ENCODE measurements at places on chromosomes 5 and 9. TPM values are rescaled to one million over a fixed set of nuclear protein-coding genes. Genes with fewer than 3 reads are reported as not detected.

DNA sequence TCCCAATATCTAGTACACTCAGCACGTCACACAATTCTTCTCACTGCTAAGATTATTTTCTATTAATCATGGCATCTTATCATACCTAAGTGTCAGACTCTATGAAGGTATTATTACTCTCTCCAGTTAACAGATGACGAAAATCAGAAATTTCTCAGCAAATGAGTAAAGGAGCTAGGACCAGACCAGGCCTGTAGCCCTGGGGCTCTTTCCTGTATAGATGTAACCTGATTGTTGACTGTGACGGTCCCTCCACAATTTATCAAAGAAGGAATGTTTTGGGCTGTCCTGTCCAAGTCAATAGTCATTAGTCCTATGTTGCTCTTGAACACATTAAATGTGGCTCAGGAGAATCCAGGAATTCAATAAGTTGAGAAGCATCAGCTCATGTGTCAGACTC lies 106.2 kb downstream of the ST8SIA4 start:
- DNase-seq, result no peak

DNA sequence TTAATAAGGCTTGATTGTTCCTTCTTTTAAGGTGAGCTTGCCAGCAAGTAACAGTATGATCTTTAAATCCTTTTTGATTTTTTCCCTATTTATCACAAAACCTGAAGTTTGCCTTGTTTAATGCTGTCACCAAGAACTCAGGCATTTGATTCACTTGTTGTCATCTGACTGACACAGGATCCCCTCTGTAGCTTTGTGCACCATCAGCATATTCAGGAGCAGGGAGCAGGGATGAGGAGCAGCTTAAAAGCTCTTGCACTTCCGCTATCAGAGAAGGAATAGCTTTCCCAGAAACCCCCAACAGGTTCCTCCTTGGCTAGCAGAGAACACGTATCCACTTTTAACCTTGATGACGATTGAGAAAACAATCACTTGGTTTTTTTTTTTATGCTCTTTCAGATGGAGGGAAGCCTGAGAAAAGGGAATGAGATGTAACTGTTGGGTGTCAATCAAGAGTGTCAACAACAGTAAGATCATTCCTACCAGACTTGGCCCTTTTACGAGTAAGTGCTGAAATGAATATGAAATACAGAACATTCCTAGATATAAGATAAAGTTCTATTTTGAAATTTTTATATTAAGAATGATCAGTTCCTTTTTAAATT lies 433.1 kb upstream of the CDH18 start:
- no peak for DNase-seq

DNA sequence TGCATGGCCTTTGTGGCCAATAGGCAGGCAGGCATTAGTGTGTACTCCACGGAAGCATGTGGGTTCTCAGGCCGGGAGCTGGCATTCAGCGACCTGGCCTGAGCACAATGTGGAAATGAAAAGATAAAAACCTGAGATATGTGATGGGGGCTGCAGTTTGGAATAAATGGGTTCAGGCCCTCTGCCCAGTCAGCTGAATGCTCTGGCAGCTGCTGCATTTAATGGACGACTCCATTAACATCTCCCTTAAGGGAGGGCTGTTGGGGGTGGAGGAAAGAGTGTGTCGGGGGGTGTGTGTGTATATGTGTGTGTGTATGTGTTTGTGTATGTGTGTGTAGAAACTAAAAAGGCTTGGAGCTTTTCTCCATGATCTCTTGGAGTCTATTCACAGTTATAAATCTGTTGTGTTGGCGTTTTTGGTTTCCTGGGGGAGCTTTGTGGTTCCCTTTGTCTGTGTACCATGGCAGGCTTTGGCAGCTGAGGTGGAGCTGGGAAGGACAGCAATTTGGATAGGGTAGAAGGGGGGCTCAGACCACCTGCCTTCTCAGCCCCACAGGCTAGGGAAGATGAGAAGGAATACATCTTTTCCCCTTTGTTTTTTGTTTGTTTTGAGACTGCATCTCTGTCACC lies 27.3 kb upstream of the HSPA9 start:
- DNase-seq, result no peak

GRCh38 chr5:38790891-38791290 lies 54.9 kb upstream of the OSMR start:
- no peak for DNase-seq

Gene PCYOX1L
- 40.0 TPM for total RNA-seq

GRCh38 chr9:89595646-89596045 lies 9.2 kb upstream of the GADD45G start:
- DNase-seq, result no peak

Gene ARID3C
- total RNA-seq, result not detected

GRCh38 chr9:3385871-3386270 lies 139.9 kb downstream of the RFX3 start:
- no peak for DNase-seq

GRCh38 chr9:101437806-101438232 lies 2.2 kb upstream of the ALDOB start:
- DNase-seq, result no peak

DNA sequence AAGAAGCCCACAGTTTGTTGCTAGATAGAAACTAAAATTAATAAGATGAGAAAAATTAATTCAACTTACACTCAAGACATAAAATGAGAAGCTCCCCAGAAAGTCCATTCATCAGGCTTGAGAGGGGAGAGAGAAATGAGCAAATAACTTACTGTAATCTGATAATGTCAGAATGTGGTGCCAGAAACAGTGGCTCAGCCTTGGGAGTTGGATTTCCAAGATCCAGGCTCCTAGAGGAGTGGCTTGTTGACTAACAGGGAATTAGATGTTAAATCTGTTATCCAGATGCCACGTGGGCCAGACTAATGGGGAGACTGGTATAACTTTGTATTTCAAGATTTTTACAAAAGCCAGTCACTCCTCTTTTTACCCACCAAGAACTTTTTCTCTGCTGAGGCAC lies 458.2 kb downstream of the GADD45G start:
- DNase-seq, result no peak

Gene GMCL2
- 0.14 TPM for total RNA-seq

Gene ANKRD18A
- 2.8 TPM for total RNA-seq

GRCh38 chr5:158303275-158303674 lies 444.3 kb upstream of the CLINT1 start:
- no peak for DNase-seq
